ENCODE measurements at places on chromosomes 7 and 10.

- DNase-seq: no peak
Observed at GRCh38 chr10:132939957-132940790, 2.2 kb downstream of the CFAP46 start.

DNA sequence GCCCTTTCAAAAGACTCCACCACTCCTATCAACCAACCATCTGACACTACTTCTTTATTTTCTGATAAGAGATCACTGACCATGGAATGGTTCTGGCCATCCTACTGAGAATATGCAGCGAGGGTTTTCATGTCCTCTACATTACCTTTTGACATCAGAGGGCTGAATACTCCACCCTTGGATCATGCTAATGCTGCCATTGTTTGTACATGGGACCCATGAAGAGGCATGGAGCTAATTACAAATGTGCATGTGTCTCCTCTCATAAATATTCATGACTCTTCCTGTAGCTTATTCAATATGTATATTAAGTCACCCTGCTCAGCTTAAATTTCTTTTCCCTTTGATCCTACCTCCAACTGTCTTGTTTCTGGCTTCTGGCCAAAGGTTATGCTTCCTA lies 1065.8 kb upstream of the GHITM start:
- no peak for DNase-seq

DNA sequence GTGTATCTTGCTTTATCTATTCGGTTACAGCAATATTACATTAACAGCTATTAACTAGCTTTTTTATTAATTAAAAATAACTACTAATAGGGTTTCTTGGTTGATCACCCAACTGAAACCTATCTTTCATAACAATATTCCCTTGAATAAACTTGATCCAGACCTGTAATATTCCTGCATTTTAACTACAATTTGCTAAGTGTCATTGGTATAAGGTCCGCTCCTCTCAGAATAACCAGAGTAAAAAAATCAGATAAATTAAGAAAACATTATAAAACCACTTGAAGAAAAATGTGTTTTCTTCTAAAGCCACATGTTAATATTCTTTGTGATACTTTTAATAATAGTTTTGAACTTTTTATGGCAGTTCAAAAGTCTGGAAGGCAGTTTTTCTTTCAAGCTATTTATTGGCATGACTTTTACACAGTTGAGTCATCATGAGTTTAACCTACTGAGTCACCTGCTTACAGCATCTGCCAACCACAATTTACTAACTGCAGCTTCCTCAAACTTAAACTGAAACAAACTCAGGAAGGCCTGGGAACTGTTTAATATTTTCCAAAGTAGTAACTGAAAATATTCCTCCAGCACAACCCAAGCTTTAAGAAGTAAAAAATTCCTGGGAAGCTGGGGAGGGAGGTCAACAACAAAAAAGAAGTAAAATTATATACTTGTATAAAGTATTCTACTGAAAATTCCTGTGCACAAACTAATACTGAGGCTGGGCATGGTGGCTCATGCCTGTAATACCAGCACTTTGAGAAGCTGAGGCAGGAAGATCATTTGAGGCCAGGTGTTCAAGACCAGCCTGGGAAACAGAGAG lies 103.2 kb downstream of the NRBF2 start:
- DNase-seq: no peak

GRCh38 chr10:131355056-131355455 lies 43.5 kb upstream of the TCERG1L start:
- DNase-seq: no peak

- DNase-seq: no peak
Observed at GRCh38 chr10:121819049-121819448, 108.8 kb downstream of the ATE1 start.

Measured in CD4-positive, CD25-positive, alpha-beta regulatory T cell (primary cell).